ENCODE measurements at places on chromosomes 1 and 21.

GRCh38 chr1:185556561-185556960, 177.6 kb upstream of the HMCN1 start:
- DNase-seq, result no peak

GRCh38 chr21:46634966-46635323, 529 bp upstream of the PRMT2 start:
- peak; percentile 66 for DNase-seq

DNA sequence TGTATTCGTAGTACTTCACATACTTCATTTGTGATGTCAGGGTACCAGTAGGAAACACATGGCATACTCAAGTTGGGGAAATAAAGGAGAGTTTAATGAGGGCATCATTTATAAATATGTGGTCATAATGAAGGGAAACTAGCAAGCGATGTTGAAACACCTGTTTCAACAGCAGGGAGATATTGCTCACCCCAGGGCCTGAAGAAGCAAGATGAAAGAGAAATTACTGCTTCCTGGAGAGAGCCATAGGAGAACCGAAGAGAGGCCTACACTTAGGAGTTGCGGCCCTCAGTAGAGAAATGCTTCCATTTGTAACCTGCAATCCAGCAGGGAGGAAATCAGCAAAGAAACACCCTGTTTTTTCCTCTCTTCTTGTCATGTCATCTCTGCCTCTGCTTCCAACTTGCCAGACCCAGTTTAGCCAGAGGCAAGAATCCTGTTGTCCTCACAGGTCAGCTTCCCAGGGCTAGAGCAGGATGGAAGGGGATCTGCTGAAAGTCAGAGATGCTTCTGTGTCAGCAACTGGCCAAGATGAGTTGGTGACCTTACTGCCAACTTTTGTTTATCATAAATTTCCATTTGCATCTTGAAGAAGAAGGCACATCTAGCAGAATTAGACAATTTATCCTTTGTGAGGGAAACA, 67.6 kb upstream of the TSPAN2 start:
- no peak for DNase-seq

DNA sequence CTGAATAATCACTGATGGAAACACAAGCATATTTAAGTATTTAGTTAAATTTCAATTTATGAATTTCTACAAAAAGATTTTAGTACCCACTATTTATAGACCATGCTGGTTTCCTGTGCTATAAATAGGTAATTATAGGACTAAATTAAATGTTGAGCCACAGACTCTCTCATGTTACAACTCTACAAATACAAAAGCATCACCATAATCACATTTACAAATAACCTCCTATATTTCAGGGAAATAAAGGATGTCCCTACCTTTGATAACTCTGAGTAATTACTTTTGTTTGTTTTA, 32.6 kb upstream of the CCDC190 start:
- no peak for DNase-seq

DNA sequence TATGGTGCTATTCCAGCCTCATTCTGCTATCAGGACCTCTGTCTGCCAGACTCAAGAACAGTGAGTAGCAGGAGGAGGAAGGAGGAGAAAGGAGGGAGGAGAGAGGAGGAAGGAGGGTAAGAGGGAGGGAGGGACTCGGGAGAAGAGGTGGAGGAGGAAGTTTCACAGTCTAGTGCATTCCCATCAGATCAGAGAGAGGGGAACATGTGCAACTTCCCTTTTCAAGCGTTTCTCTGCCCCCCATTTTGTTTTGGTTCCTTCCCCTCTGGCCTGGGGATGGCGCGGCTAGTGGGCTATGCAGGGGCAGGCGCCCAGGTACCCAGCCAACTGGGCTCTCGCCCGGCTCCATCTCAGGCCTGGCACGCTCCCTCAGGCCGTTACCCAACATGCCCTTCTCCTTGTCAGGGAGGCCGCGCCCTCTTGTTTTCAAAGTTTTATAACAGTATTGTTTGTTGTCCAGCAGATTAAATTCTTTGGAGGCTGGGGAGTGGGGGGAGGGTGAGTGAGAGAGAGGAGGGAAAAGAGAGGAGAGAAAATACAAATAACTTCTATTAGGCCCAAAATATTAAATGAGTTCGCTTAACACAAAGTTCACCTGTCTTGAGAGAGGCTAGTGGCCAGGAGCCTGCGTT, 56.0 kb downstream of the CD46 start:
- DNase-seq, result no peak

DNA sequence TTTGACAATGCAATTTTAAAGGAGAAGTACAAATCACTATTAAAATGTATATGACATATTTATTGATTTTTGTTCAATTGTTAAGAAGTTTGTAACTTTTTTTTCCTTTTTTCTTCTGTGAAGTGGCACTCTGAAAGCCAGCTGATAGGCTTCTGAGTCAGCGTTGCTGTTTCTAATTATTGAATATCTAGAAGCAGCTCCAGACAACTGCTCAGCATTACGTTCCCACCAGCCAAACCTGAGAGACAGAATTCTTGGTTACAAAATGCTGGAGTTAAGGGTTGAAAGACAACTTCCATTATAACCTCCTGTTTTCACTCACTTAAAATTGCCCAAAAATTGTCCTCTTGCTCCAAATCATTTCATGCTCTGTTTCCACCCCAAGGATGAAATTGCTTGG, 31.4 kb upstream of the LMX1A start:
- DNase-seq, result no peak

DNA sequence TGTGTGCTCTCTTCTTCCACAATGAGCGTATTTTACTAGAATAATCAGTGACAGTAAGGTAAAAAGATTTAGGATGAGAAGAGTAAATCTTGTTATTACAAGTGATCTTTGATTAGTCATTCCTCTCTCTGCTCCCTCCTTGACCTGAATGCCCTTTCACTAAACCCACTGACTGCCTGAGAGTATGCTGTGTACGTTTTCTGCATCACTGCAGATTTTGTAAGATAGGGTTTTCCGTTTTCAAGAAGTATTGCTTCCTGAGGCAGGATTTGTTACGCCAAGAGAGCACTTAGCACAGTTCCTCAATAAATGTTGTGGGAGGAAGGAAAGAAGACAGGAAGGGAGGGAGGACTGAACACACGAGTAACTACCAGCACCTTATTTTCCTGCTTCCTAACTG, 7.7 kb upstream of the LAMB3 start:
- no peak for DNase-seq

- no peak for DNase-seq
Measured at GRCh38 chr1:40932006-40932405, 47.5 kb upstream of the CTPS1 start.

- DNase-seq, result peak; percentile 69
Measured at GRCh38 chr1:8560611-8561544, 243.0 kb downstream of the SLC45A1 start.

- DNase-seq, result no peak
Measured at GRCh38 chr1:85321237-85321964, 45.0 kb upstream of the BCL10 start.

- no peak for DNase-seq
Measured at GRCh38 chr21:36852293-36852692, 114.2 kb downstream of the HLCS start.

DNA sequence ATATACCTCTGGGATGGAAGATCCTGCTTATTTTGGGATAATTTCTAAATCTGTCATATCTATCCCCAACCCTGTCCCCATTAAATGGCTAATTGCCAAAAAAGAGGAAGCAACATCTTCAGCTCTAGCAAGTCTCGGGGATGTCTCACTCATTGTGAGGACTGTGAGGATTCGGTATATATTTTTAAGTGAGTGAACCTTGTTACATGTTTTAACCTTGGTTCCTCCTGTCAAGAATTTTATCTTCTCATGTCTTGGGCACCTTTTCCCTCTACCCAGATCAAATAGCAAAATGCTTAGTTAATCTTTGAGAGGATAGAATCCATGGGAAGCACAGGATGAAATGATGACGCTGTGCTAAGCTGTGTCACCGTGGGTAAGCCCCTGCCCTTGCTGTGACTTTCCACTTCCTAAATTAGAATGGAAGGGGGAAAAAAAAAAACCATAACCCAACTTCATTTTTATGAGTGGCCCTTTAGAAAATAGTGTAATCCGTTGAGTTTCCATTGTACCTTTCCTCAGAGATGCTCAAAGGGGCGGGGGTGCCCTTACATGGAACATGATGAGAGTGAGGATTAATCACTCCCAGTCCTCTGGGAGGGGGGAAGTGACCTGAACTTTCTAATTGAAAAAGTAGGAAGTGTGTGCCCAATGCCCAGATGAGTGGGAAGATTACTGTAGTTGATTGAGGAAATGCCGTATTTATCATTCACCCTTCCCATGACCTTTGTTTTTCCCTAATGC, 7.6 kb downstream of the ATP1A1 start:
- no peak for DNase-seq

- no peak for DNase-seq
Measured at GRCh38 chr1:44453798-44454349, 48.8 kb downstream of the RNF220 start.

GRCh38 chr1:1260843-1261560, 12.7 kb downstream of the UBE2J2 start:
- no peak for DNase-seq

DNA sequence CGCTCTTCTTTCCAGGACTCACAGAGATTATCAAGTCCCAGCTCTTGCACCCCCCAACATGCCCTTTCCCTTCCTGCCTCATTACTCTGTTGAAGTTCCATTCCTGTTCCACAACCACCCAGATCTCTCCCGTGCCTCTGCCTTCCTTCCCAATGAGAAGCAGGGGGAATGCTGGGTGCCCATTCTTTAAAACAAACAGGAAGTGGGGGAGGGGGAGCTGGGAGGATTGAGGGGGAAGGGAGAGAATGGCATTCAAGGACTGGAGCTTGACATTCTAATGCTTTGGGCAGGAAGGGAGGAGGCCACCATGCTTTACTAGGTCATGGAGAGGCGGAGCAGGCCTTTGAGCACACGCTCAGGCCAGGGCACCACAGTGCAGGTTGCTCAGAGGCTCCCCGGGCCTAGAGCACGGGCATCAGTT, 150.3 kb upstream of the IRF2BP2 start:
- DNase-seq, result no peak

GRCh38 chr1:99768104-99768503, 1.7 kb upstream of the FRRS1 start:
- no peak for DNase-seq

GRCh38 chr1:167120899-167121298, 27.0 kb downstream of the STYXL2 start:
- DNase-seq, result peak; percentile 45

GRCh38 chr21:15823486-15824150, 93.8 kb downstream of the USP25 start:
- DNase-seq, result no peak

DNA sequence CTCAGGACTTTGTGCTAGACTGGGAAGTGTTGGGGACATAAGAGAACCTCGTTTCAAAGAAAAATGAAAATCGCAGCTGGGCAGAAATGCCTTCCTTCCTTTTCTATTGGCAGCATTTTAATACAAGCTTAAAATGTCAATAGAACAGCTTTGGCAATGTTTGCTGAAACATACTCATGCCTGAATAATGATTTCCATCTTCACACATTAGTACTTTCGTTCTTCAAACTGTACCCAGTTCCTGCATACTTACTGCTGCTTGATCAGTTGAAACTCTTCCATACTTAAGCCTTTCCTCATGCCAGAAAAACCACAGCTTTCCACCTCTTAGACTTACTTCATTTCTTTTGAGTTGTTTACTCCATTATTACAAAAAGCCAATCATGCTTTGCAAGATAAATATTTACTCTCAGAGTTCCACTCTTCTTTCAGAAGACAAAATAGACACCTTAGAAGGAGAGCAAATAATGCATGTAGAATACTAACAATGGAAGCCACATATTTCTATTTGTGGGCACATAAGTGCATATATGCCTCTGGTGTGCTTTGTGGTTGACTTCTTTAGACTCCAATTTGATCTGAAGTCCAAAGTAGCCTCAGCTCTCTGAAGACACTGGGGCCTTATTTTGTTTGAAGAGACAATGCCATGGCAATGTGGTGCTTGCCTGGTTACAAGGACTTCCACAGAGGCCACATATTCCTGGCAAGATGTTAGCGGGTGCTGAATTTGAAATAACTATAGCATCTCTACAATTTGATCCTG, 22.7 kb upstream of the CD55 start:
- DNase-seq, result no peak

DNA sequence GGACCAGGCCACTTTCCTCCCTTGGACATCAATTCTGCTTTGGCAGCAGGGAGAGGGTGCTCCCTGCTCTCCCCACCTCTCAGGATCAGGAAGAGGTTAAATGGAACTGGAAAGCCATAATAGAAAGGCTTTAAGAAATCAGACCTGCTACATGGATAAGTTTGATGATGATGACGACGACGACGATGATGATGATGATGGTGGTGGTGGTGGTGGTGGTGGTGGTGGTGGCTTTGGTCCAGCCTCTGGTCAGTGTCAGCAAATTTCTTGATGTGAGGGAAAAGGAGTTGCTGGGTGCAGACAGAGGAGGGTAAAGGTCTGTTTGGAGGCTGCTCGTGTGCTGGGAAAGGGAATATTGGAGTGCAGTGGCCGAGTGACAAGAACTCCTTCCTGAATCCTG, 36.8 kb downstream of the VWA5B1 start:
- DNase-seq, result no peak

- no peak for DNase-seq
Measured at GRCh38 chr1:10866321-10867093, 70.1 kb upstream of the CASZ1 start.

DNA sequence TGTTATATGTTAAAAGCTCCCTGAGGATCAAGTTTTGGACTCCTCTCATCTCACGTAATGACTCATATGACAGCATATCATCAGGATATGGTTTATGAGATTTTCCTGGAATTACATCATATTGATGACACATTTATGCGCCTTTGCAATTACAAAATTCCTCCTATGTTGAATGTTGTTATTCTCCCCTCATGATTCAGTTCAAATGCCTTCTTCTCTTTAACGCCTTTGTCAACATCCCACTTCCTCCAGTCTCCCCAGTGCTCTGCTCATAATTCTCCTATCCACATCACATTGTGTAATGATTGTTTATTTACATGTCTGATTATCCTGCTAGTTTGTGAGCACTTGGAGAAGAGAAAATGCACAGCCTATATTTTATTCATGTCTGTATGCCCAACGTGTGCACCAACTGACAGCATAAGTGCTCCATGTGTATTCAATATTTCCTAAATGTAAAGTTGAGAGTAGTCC, 80.9 kb upstream of the BACH1 start:
- DNase-seq, result no peak

DNA sequence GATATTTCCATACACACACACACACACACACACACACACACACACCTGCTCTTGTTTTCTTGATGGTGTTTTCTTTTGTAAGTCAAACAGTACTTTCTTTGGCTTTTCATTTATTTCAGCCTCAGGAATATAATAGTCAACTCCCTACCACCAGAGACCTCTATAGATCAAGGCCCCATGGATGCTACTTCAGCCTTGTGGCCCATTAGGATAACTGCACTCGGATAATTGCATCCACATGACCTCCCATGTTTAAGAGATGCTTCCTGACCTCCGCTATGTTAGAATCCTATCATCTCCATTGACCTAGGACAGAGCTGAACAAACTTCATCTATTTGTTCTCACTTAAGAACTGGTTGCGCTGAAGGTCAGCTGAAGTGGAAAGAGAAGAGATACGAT, 1094.0 kb upstream of the B3GALT2 start:
- no peak for DNase-seq

- DNase-seq, result no peak
Measured at GRCh38 chr1:205172729-205173366, 38.7 kb downstream of the DSTYK start.

GRCh38 chr1:172351754-172352161, 68.7 kb upstream of the C1orf105 start:
- DNase-seq, result no peak

Data from CD4-positive, CD25-positive, alpha-beta regulatory T cell (primary cell).